ENCODE measurements at places on chromosomes 1 and 21. TPM values are rescaled to one million over a fixed set of nuclear protein-coding genes. Genes with fewer than 3 reads are reported as not detected.

Gene WNT4
- 5.8 TPM for total RNA-seq

Gene S100A7A
- not detected for total RNA-seq

Gene IGSF21
- total RNA-seq = not detected

Gene LCE2A
- not detected for total RNA-seq

Gene CA6
- not detected for total RNA-seq

All from airway epithelial cell (primary cell).